Effector memory CD4-positive, alpha-beta T cell (primary cell): ENCODE measurements at places on chromosomes 1 and 21.

DNA sequence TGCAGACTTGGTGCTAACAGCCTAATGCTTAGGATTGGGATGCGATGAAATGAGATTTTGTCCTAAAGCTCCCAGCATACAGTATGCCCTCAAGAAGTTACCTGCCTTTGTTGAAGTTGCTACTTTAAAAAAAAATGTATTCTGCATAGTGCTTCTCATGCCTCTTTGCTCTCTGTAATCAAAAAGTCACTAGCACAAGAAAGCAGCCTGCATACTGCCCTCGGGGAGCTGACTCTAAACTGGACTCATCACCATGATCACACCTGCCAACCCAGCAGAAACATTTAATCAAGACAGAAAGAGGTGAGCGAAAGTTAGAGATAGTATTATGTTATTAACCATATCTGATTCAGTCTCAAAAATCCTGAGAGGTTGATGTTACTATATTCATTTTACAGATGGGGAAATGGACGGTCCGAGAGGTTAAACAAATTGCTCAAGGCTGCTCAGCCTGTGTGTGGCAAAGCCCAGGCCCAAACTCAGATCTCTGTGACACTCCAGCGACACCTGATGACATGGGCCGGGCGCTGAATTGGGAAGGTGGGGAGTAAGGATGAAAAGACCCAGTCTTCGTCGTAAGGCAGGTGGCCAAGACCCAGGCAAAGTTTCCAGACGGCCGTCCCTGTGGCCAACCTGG lies 1.1 kb downstream of the BATF3 start:
- peaks cover 9% of the 10 kb centered on the region for H3K4me1 ChIP-seq
- H3K4me3 ChIP-seq: peak overlapping the region; percentile 81
- H3K27me3 ChIP-seq: no peaks in the 10 kb centered on the region
- H3K36me3 ChIP-seq: no peaks in the 10 kb centered on the region
- no peak for DNase-seq

DNA sequence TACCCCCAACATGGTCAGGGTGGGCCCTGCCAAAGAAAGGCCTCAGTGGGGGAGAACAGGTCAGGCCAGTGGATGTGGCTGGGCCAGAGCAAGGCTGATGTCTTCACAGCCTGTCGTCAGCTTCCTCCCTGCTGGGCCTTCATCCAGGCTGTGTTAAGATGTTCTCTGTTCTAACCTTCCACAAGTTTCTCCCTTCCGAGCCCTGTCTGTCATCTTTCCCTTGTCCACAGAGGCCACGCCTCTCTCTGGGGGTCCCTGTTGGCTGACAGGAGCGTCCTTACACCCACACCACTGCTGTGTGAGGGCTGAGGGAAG lies 36.2 kb downstream of the SIM2 start:
- no peak overlapping the region for H3K27ac ChIP-seq
- no peaks in the 10 kb centered on the region for H3K36me3 ChIP-seq
- H3K4me3 ChIP-seq: no peak overlapping the region
- no peaks in the 10 kb centered on the region for H3K27me3 ChIP-seq
- H3K4me1 ChIP-seq: no peaks in the 10 kb centered on the region

GRCh38 chr21:26782331-26782730 lies 62.9 kb downstream of the ADAMTS1 start:
- H3K27me3 ChIP-seq: no peaks in the 10 kb centered on the region
- no peaks in the 10 kb centered on the region for H3K36me3 ChIP-seq
- no peaks in the 10 kb centered on the region for H3K4me1 ChIP-seq
- no peak overlapping the region for H3K27ac ChIP-seq
- no peak overlapping the region for H3K4me3 ChIP-seq
- no peak for DNase-seq

DNA sequence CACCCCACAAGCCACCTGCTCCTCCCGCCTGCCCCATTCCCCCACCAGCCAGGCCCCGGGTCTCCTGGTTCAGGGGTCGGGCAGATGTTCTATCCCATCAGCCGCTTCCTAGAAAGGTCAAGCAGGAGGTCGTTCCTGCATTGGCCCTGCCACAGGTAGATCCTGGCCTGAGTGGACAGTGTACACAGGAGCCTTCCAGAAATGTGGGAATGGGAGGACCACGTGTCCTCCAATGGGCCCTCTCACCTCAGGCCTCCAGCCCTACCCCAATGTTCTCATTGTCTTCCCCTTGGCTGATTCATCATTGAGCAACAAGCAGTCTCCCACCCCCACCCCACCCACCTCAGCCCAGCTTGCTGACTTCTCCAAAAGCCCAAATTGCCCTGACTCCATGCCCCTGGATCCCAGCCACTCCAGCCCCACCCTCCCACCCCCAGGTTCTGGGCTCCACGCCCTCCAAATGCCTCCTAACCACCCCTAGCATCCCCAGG lies 2.1 kb downstream of the S100A16 start:
- no peak for DNase-seq
- no peaks in the 10 kb centered on the region for H3K36me3 ChIP-seq
- no peaks in the 10 kb centered on the region for H3K4me1 ChIP-seq
- H3K27ac ChIP-seq: no peak overlapping the region
- no peaks in the 10 kb centered on the region for H3K27me3 ChIP-seq

GRCh38 chr1:117802531-117803257 lies 126.7 kb downstream of the GDAP2 start:
- H3K4me1 ChIP-seq: no peaks in the 10 kb centered on the region
- no peaks in the 10 kb centered on the region for H3K36me3 ChIP-seq
- H3K27me3 ChIP-seq: no peaks in the 10 kb centered on the region
- no peak overlapping the region for H3K4me3 ChIP-seq
- no peak for DNase-seq

DNA sequence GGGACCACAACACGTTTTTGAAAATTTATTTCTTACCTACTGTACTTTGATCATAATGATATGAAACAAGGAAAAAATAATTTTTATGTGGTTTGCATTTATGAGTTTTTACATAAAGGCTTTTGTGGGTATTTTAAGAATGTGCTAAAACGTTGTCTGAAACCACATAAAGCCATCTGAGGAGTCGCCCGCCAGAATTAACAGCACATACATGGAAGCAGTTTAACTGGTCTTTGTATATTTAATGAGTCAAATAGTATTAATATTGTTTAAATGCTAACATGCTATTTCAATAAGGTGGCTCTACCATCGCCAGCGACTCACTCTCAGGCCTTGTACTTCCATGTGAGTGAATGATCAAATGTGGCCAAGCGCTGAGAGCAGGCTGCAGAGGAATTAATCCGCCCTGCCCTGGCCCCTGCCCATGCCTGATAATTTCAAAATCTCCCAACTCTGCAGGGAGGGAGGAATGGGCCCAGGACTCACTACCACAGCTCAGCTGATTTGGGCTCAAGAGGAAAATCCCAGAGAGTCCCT lies 49.6 kb downstream of the SLC66A1 start:
- no peak for DNase-seq
- peaks cover 15% of the 10 kb centered on the region for H3K36me3 ChIP-seq
- H3K27ac ChIP-seq: no peak overlapping the region
- H3K27me3 ChIP-seq: no peaks in the 10 kb centered on the region

- H3K27ac ChIP-seq: peak overlapping the region; percentile 80
- H3K4me1 ChIP-seq: peaks cover 48% of the 10 kb centered on the region
These were observed 3.5 kb downstream of the PIK3CD start for GRCh38 chr1:9654834-9655723.

DNA sequence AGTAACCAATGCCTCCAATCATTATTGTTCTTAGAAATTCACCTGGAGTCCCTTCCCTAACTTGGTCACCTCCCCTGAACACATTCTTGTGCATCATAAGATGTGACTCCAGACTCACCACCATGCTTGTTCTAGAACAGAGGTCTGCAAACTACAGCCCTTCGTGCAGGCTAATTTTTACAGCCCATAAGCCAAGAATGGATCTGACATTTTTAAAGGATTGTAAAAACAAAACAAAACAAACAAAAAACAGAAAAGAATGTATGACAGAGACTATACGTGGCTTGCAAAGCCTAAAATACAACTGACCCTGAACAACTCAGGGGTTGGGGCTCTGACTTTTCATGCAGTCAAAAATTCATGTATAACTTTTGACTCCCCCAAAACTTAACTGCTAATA lies 6.2 kb upstream of the HIVEP3 start:
- H3K36me3 ChIP-seq: no peaks in the 10 kb centered on the region
- H3K27me3 ChIP-seq: no peaks in the 10 kb centered on the region
- H3K4me1 ChIP-seq: peaks cover 4% of the 10 kb centered on the region
- H3K4me3 ChIP-seq: no peak overlapping the region
- H3K27ac ChIP-seq: no peak overlapping the region

DNA sequence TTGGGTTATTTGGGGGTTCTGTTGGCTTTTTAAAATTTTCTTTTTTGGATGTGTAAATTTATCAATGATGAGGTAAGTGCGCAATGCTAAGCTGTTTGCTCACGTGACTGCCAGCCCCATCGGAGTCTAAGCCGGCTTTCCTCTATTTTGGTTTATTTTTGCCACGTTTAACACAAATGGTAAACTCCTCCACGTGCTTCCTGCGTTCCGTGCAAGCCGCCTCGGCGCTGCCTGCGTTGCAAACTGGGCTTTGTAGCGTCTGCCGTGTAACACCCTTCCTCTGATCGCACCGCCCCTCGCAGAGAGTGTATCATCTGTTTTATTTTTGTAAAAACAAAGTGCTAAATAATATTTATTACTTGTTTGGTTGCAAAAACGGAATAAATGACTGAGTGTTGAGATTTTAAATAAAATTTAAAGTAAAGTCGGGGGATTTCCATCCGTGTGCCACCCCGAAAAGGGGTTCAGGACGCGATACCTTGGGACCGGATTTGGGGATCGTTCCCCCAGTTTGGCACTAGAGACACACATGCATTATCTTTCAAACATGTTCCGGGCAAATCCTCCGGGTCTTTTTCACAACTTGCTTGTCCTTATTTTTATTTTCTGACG lies 3.1 kb downstream of the OLIG2 start:
- H3K27ac ChIP-seq: no peak overlapping the region
- peak overlapping the region; percentile 35 for H3K4me3 ChIP-seq
- peaks cover 53% of the 10 kb centered on the region for H3K4me1 ChIP-seq
- peaks cover 54% of the 10 kb centered on the region for H3K27me3 ChIP-seq
- DNase-seq: no peak

DNA sequence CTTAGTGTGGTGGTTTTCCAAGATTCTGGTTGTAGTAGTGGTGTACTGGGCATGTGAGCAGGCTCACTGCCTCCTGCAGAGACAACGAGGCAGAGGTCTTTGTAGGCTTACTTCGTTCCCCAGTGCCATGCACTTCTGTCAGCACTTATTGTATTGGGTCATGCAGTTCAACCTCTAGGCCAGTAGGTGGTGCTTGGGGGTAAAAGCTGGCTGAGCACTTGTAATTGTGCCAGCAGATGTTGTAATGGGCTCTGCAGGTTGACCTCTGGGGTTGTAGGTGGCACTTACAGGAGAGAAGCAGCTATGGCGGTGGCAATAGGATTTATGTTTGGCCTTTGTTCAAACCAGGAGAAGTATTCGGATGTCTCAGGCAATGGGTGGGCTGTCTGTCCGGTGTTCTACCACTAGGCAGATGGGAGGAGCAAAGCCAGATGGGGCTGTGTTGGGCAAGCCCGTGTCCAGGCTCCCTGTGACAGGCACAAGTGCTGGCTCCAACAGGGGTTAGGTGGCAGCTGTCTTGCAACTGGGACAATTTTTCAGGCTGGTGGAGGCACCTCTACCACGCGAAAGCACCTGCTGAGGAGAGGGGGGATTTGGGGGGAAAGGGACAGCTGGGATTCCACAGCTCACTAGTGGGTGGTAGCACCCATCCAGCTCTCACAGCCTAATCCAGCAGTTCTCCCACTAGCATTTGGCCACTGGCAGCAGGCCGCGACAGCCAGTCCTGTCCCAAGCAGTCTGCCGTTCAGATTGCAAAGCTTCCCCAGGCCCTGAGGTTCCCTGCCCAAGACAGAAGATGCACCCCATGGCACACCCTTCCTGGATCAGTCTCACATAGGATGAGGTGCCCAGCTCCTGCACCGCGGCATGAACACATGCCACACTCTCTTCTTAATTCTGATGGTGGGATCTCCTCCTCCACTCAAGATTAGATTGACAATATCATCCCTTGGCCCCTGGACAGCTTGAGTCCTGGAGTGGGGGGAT lies 274.5 kb downstream of the CTH start:
- no peak overlapping the region for H3K27ac ChIP-seq
- no peaks in the 10 kb centered on the region for H3K36me3 ChIP-seq
- H3K27me3 ChIP-seq: no peaks in the 10 kb centered on the region
- no peak for DNase-seq

- H3K4me3 ChIP-seq: no peak overlapping the region
- H3K36me3 ChIP-seq: no peaks in the 10 kb centered on the region
- no peaks in the 10 kb centered on the region for H3K4me1 ChIP-seq
- no peaks in the 10 kb centered on the region for H3K27me3 ChIP-seq
- no peak overlapping the region for H3K27ac ChIP-seq
These were observed 44.4 kb downstream of the NENF start for GRCh38 chr1:212477014-212477679.

DNA sequence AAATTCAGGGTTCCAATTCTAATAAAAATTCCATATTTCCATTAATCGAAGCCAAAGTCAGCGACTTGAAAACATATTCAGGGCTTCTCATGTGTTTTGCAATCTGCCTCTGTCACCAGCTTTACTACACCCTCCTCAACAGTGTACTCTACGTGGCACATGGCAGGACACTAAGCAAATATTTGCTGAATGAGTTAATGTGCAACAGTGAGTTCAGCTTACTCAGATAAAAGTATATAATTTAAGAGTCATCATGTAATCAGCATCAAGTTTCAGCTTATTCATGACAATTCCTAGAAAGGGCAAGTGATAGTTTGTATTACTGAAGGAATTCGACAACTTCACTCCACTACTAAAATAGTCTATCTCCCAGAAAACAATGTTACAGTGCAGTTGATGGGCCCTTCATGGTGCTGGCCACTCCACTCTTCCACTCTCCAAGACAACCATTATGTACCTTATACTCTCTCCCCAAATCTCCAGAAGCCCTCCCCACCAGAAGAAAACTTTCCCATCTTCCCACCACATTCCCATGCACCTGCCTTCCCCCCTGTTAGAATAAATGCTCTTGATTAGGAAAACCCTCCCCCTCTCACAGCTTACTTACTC lies 97.3 kb downstream of the TTLL7 start:
- no peaks in the 10 kb centered on the region for H3K36me3 ChIP-seq
- DNase-seq: no peak
- no peaks in the 10 kb centered on the region for H3K27me3 ChIP-seq
- no peaks in the 10 kb centered on the region for H3K4me1 ChIP-seq

GRCh38 chr1:215276582-215276981 lies 194.0 kb downstream of the KCNK2 start:
- no peak overlapping the region for H3K4me3 ChIP-seq
- H3K4me1 ChIP-seq: no peaks in the 10 kb centered on the region
- H3K36me3 ChIP-seq: no peaks in the 10 kb centered on the region

GRCh38 chr1:85240174-85240601 lies 19.3 kb downstream of the C1orf52 start:
- no peak overlapping the region for H3K27ac ChIP-seq
- H3K36me3 ChIP-seq: no peaks in the 10 kb centered on the region
- H3K27me3 ChIP-seq: no peaks in the 10 kb centered on the region
- H3K4me1 ChIP-seq: peaks cover 3% of the 10 kb centered on the region
- H3K4me3 ChIP-seq: no peak overlapping the region

DNA sequence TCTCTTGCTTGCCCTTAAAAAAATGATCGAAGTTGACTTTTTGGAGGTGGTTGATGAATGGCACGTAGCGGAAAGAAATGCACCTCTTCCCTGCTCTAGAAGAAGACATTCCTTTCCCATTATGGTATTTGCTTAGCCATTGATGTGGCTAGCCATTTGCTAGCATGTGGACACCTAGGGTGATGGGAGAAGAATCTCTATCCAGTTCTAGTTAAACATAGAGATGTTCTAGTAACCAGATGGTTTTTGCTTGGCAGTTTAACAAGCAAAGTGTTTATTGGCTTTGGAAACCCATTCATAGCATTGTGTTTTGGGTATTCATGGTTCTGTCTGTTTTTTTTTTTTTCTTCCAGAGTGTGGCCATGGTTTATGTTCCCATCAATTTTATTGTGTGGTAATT lies 78.9 kb downstream of the KCNJ6 start:
- no peak for DNase-seq
- no peak overlapping the region for H3K4me3 ChIP-seq
- H3K36me3 ChIP-seq: no peaks in the 10 kb centered on the region
- H3K27ac ChIP-seq: no peak overlapping the region
